ACHN (cell line): ENCODE measurements at places on chromosomes 4 and X.
A peak's percentile ranks its signal among the peaks of the same experiment; 100 is the strongest.

GRCh38 chr4:81919223-81919622 is 447.5 kb upstream of the RASGEF1B start:
- DNase-seq = peak; percentile 61

DNA sequence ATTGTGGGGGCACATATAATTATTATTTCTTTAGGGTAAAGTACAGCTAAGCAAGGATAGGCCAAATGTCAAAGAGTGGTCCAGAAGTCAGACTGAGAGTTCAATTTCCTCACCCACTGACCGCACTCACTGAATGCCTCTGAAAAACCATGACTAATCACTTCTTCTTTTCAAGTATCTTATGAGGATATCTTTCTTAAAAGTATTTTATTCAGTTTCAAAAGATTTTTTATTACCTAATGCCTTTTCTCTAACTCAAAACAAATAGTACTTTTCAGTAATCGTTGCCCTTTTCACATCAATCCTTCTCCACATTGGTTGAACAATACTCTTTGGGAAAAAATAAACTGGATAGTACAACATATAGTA is 61.7 kb upstream of the CAMK2D start:
- DNase-seq = no peak

DNA sequence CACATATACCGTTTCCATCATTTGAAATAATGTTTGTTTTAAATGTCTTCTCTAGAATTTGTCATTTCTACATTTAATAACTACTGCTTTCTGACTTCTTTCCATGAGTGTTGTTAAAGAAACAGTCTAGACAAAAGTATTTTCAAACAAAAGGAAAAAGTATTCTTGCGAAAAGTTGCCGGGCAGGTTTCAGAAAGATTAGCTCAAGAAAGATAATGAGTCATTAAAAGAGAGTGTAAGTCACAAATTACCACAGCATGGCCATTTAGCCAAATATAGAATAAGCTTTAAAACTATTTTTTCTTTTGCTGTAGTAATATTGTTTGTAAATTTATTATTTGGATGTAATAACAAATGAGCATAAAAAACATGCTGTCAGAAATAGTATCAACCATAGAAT is 493.0 kb downstream of the TLL1 start:
- DNase-seq = no peak

DNA sequence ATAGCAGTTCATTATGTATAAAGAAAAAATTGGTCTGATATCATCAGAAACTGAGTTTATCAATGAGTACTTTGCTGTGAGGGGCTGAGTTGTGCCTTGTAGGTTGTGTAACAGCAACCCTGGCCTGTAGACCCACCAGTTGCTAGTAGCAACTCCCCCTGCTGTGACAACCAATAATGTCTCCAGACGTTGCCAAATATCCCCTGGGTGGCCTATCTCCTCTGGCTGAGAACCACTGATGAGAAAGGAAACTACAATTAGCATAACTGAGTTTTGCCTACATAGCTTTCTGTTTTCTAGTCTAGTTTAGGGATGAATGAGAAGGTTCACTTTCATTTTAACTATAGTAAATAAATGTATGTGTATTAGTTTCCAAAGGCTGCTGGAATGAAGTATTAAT is 234.1 kb downstream of the CPE start:
- no peak for DNase-seq

GRCh38 chrX:135112096-135112729 is 8.1 kb downstream of the ETDB start:
- DNase-seq = peak; percentile 17

DNA sequence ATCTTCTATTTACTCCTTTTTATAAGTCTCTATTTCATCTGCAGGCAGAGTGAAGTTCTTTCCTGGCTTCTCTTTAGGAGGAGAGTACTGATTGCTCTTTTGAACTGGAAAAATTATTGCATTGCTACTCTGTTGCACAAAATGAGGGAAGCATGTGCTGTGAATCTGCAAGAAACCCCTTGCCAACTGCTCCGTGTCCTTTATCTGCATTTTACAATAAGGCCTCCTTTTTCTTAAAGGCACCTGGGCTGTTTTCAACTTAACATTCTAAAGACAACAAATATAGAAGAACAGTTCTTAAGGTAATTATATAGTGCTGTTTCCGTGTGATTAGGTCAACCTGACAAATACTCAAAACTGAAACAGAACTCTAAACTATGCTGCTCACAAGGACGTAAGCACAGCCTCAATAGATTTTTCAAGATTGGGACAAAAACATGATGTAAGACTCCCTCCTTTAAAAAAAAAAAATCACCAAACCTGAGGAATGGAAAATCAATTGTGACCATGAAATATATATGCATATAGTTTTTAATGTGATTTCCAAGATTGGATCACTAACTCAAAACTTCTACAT is 716.6 kb upstream of the INTU start:
- DNase-seq = no peak

DNA sequence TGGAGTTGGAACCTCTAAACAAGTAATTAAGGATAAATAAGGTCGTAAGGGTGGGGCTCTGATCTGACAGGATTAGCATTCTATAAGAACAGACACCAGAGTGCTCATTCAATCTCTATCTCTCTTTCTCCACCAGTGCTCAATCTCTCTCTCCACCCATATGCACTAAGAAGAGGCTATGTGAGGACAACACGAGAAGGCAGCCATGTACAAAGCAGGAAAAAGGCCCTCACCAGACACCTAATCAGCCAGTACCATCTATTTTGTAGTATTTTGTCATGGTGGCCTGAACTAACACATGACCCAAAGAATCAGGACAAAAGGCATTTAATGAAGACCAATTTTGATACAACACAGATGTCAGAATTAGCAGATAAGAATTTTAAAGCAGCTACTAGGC is 16.8 kb downstream of the RFC1 start:
- no peak for DNase-seq

DNA sequence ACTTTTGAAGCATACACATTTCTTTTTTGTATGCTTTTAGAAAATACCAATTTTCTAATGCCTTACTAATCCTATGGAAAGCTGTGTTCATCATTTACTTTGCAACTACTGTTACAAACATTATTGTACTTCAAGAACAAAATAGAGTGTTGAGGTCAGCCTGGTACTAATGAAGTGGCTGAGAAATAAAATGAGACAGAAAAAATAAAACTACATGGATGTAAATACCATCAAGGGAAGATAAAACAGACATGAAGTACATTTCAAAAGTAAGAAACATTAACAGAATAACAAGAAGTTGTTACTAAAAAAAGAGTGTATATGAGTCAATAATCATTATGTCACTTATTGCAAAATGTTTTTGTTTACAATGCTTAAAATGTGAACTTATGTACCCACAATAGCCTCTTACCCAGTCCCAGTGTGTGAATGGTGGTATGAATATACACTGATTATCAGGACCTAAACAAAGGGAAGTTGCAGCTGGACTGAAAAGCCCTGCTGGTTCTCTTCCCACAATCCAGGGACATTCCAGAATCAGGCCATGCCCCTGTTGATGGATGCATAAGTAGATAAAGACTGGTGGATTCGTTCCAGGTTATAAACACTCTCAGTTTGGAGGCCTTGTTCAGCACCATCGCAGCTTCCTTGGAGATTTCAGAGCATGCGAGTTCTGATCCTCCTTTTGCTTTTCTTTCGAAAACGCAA is 2.4 kb upstream of the CSN3 start:
- no peak for DNase-seq

GRCh38 chr4:53906606-53907190 is 157.7 kb downstream of the CHIC2 start:
- no peak for DNase-seq

DNA sequence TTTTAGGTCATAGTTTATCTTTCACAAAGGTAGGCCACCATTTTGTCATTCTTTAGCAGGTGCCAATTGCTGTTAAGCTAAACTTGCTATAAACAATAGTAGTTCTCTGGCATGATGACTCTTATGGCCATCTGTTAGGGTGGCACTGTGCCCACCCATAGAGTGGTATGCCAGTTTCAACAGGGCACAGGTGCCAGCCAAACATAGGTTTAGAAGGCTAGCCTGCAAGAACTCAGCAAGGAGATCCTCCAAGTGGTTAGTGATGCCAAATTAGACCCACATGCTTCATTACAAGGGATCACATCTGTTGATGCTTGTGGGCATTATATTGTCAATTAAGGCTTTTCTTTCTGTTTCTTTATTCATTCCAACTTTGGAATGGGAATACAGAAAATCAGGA is 204.5 kb downstream of the FMR1NB start:
- DNase-seq = no peak

DNA sequence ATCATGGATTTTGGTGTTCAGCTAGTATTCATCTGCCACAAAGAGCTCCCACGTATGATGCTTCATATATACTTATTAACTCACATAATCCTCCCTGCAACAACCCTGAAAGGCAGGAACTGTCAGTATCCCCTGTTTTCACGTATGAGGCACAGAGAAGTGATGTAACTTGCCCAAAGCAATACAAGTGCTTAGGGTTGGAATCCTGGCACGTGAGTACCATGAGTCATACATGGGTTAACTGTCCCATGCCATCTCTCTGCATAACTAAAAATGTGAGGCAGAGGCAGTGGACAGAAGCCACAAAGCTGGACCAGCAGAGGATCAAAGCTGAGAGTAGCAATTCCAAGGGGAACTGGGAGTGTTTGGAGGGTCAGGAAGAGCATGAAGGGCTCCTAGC is 35.7 kb upstream of the EGFL6 start:
- DNase-seq = peak; percentile 31

DNA sequence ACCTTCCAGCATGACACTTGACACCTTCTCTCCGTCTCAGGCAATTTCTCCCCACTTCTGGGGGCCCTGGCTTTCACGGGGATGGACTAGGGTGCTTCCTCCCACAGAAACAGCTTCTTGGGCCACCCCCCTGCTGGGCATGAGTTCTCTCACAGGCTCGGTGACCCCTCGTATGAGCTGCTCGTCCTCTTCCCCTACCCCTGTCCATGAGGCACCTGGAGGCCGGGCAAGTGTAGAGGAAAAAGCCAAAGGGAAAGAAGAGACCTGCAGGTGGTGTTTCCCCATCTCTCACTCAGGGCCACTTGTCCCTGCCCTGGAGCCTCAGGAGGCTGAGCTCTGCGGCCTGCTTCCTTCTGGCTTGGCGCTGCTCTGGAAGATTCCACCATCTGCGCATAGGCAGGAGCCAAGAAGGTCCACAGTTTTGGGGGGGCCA is 1.9 kb upstream of the RGS12 start:
- DNase-seq = no peak

DNA sequence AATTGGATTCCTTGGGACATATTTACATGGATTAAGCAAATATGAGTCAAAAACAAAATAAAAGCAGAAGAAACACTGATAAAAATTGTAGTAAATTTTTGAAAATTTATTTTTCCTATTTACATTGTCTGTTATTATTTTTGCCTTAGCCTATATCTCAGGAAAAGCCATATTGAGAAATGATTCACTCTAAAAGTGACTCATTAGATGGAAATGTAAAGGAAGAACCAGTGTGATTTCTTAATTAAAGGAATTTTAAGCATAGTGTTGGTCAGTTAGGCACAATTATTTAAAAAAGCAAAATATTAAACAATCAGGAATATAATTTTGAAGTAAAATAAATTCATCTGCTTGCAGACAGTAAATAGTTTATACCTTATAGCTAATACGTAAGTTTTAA is 167.4 kb upstream of the NAP1L5 start:
- DNase-seq = no peak

DNA sequence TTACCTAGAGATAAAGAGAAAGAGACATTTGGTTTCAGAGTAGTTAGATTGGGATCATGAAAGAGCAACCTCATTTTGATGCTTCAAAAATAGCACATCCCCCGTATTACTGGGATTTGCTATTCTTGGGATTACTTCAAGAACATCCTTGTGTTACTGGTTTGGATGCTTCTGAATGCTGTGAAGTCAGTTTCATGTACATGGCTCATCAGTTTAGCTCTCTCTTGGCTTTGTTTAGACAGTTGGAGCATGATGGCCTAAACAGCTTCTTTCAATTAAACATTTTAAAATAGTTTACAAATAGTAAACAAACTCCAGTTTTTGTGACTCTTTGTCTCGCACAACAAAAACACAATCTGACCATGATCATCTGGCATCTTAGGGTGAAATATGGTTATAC is 23.9 kb downstream of the HTT start:
- no peak for DNase-seq

DNA sequence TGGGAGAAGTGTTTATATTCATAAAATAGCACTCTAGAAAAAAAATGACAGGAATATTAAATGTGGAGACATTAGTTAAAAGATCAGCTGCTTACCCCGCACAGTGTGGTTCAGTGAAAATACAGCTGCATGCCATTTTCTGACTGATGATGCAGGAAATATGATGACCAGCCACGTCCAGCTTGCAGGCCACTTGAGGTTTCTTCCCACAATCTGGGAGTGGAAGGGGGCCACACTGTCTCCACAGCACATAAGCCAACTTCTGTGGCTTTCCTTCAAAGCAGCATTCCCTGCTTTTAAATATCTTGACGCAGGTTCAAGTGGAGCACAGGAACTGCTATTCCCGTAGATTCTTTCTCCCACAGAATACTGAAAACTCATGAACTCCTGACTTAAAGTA is 173.4 kb upstream of the GALNT7 start:
- no peak for DNase-seq

DNA sequence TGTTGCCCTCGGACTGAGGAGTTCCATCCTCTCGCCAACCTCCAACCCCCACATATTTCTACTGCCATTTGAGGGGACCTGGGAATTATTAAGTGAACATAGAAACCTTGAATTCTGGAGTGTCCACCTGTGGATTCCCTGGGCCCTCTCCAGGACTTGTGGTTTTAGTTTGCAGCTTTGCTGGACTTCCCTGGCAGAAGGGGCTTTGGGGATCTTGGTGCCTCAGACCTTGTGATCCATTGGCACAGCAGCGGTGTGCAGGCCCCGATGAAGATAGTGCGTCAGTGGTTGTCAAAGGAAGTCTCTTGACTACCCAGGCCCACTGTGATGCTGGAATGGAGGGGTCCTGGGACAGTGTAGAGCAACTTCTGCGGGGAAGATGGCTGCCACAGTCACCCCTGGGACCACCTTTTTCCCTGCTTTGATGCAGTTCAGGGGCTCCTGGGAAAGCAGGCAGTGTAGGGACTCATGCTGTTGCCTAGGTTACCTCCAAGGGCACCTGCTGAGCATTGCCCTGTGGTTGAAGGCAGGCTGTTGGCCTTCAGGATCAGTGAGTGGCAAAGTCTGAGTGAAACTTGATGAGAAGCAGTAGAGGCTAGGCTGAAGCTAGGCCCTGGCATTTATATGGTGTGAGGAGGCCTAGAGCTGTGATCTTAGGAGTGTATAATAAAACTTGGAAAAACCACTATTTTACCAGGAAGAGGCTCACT is 2.2 kb downstream of the SLC16A2 start:
- no peak for DNase-seq

DNA sequence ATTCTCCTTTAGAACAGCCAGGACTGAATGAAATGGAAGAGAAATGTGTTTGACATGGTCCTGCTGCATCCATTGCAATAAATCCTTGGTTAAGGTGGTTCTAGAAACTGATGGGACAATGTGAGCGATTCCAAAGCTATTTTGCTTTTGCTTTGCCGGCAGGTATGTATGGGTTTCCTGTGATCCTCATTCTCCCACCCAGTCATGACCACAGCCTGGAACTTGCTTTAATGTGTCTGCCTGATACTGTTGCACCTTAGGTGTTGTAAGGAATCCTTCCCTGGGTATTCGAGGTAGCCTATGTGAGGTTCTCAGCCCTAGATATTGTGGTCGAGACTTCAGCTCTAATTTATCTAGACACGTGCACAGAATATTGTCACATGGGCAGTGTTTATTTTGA is 86.1 kb downstream of the ZNF518B start:
- DNase-seq = no peak

- DNase-seq = no peak
These were observed 2.0 kb downstream of the ABLIM2 start for GRCh38 chr4:8156617-8157016.
